Cortex of kidney (tissue), 1 donor: ENCODE measurements at places on chromosomes 13 and 19.

DNA sequence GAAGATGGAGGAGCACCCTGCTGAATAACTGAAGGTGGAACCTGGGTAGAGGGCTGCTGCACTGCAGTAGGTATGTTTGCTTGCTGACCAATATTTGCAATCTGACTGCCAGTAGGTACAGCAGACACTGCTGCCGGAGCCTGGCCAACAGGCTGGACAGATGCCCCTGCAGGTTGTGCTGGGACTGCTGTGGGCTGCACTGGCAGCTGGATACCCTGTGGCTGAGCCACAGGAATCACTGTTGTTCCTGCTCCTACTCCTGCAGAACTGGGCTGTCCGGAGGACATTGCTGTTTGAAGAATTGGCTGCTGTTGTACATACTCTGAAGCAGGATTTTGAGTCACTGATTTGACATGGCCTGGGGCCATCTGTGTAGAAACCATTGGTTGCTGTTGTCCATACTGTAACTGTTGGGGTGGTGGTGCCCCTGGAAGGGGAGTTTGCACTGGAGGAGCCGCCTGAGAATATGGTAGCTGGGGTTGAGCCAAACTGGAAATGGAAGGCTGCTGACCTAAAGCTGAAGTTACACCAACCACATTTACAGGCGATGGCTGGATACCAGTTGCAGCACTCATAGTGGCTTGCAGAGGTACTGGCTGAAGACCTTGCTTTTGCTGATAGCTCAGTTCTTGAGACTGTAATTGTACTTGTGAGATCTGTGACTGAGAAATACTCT lies 2.2 kb downstream of the TSC22D1 start:
- no peak for DNase-seq

DNA sequence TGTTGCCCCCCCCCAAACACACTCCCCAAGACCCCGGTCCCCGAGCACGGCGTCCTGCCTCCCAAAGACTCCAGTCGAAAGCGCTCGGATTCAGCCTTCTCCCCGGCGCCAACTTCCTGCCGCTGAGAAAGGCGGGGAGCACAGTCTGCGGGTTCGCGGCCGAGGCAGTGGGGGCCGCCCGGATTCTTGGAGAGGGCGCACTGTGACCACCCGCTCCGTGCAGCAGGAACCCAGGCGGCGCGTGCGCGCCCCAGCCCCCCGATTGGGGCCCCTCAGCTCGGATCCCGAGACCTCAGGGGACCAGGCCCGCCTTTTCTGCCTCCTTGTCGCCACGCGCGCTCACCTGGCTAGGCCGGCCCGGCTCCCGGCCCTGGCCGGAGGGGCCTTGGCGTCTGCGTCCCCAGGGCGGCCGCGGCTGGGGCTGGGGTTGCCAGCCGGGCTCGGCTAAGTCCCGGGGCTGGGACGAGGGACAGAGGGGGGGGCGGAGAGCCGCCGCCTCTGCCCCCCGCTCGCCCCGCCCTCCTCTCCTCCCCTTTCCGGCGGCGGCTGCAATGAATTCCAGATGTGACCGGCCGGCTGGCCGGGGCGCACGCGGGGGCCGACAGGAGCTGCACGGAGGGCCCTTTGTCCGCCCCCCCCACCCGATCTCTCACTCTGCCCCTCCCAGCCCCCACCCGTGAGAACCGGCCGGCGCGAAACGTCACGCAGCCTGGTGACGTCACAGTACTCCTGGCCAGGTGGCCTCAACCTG lies at the start of gene S1PR2:
Gene S1PR2 (minus strand): TSS at position 471 of the 751 bp plus-strand sequence. CDS start 6,426 bp downstream, outside the sequence.
- DNase-seq: no peak

- no peak for DNase-seq
These were observed 153.3 kb downstream of the SIPA1L3 start for GRCh38 chr19:38060331-38060730.

DNA sequence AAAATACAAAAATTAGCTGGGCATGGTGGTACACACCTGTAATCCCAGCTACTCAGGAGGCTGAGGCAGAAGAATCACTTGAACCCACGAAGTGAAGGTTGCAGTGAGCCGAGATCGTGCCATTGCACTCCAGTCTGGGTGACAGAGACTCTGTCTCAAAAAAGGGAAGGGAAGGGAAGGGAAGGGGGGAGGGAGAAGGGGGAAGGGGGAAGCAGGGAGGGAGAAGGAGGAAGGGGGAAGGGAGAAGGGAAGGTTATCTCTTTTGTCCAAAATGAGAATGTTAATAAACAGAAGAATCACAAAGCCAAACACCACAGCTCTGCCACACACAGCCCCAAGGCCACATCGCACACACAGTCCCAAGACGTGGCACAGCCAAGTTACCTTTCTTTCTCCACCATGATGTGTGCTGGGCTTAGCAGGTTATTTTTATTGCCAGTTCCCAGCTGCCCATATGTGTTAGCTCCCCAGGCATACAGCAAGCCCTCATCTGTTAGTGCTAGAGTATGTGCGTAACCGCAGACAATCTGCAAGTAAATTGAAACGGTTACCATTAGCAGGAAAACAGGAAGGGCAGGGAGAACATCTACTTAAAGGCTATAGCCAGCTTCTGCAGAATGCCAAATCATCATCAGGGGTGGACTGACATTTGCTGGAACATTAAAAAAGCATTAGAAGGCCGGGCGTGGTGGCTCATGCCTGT lies 34.3 kb downstream of the RCBTB1 start:
- no peak for DNase-seq

- DNase-seq: no peak
These were observed 110.9 kb downstream of the SACS start for GRCh38 chr13:23322353-23323336.
